GM04503 (cell line): ENCODE measurements at places on chromosomes 1 and 21.
A peak's percentile ranks its signal among the peaks of the same experiment; 100 is the strongest.

GRCh38 chr1:156122519-156123355 is 8.2 kb downstream of the LMNA start:
- no peak for DNase-seq

DNA sequence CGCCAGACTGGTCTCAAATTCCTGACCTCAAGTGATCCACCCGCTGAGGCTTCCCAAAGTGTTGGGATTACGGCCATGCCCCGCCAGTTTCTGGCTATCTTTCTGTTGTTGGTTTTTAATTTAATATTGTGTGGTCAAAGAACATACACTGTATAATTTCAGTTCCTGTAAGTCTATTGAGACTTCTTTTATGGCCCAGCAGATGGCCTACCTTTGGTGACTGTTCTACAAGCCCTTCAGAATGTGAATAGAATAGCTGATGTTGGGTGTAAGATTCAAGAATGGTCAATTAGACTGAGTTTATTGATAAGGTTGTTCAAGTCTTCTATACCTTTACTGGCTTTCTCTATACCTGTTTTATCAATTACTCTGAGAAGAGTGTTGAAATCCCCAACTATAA is 10.7 kb downstream of the HES2 start:
- DNase-seq: no peak

- DNase-seq: no peak
Measured at GRCh38 chr1:231186356-231187115, 24.7 kb downstream of the TRIM67 start.

DNA sequence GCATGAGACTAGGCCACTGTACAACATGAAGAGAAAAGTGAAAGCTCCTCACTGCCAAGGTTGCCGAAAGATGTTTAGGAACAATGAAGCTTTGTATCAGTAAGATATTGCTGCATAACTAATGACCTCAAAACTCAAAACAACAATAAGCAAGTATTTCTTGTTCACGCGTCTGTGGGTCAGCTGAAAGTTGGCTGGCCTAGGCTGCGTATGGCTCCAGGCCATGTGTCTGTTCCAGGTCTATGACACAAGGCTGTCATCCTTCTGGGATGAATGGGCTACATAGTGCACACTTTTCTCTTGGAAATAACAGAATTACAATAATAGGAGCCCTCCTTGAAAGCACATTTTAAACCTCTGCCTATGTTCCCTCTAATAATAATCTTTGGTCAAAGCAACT is 515.9 kb downstream of the PLPP3 start:
- no peak for DNase-seq

DNA sequence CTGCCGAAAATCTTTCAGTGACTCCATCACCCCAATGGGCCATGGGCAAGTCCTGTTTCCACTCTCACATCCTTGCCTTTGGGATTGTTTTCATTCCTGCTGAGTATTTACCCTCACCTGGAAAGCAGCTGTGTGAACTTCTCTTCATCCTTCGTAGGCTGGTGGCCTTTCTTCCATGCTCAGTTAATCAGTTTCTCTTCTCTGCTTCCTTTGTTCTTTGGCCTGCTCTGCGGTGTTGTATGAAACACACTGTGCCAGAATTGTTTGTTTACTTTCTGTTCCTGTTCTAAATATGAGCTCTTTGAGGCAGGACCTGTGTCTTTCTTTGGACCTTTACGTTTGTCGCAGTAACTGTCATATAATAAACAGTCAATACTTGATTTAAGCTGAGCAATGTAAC is 48.6 kb downstream of the ITSN1 start:
- no peak for DNase-seq

GRCh38 chr21:14683063-14683462 is 136.9 kb upstream of the SAMSN1 start:
- no peak for DNase-seq

GRCh38 chr1:171793636-171794035 is 12.2 kb downstream of the METTL13 start:
- no peak for DNase-seq

GRCh38 chr1:27634985-27635367 is at the start of gene FGR:
Gene FGR, minus strand, starts transcription at chr1:27635185. Its CDS starts 11,269 bp downstream, at chr1:27623916.
- DNase-seq: no peak

GRCh38 chr1:26626994-26627393 is 68.8 kb upstream of the ARID1A start:
- DNase-seq: peak; percentile 27

GRCh38 chr1:236854605-236854983 is 59.5 kb downstream of the MTR start:
- DNase-seq: peak; percentile 66

DNA sequence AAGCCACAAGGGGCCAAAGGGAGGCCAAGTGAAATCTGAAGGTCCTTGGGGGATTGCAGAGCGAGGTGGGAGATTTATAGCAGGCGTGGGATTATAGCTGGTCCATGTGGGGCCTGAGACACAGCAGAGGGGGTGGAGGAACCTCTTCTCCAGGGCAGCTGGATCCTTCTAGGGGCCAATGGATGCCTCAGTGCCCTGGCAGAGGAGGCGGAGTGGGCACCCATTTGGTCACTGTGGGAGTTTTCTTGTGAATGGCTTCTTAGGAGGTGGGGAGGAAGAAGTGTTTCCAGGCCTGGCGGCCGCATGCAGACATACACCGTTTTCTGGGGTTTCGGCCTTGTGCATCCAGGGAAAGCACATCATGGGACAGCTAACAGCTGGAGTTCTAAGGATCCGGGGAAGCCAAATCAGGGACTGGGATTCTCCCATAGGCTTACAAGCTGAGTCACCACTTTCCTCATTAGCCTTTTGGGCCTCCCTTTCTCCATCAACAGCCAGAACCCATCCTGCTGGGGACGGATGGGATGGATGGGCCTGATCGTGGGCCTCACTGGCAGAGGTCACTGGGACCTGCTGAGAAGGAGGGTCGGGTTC is 76.5 kb downstream of the RHOU start:
- no peak for DNase-seq

- DNase-seq: no peak
Measured at GRCh38 chr1:173024543-173024942, 26.2 kb downstream of the TNFSF18 start.

DNA sequence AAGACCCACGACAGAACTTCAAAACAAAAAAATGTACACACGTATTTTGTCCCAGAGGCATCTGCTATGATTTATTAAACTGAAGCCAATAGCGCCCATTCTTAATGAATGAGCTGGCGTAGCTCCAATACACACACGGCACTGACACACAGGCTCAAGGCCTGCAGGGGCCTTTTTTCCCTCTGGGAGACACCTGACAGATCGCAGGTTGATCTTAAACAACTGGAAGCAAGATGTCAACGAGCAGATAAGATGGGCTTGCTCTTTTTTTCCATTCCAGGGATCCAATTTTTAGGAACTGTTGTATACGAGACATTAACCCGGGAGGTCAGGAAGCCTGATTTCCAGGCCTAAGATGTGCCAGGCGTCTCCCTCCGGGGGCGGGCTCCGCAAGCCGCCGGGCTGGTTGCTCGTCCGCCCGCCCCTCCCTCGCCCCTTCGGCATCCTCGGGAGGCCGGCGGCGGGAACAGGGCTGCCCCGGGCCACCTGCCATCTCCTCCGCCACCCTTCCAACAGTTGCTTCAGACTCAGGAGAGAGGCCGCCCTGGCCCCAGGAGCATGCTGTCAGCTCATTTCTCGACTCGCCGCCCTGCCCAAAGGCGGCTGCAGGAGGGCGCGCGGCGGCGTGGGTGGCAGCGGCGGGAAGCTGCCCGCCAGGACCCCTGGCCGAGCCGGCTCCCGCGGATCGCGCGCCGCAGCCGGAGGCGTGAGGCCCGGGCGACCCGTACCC is 735 bp downstream of the TTC13 start:
- DNase-seq: no peak

DNA sequence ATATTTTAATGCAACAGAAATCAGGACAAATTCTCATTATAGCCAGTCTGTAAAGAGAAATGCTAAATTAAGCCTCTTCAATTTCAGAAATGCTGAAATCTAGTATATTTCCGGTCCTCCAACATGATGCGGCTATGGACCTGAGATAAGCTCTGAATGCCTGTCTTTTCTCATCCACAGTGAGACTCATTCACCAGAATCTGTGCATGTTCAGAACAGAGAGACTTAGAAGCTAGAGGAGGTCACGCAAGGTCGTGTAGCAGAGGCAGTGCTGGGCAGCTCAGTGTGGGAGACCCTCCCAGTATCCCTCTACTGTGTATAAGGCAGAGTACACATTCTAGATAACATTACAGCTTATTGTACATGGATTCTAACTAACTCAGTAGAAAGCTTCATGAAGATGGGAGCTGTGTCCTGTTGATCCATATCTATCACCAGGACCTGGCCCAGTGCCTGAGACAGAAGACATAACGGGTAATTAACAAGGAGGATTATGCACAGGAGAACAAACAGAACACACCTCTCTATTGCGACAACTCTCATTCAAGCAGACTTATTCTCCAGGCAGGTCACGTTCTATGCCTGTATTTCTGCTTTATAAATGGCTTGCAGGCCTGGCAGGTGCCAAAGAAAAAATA is 97.0 kb upstream of the COA6 start:
- DNase-seq: no peak

DNA sequence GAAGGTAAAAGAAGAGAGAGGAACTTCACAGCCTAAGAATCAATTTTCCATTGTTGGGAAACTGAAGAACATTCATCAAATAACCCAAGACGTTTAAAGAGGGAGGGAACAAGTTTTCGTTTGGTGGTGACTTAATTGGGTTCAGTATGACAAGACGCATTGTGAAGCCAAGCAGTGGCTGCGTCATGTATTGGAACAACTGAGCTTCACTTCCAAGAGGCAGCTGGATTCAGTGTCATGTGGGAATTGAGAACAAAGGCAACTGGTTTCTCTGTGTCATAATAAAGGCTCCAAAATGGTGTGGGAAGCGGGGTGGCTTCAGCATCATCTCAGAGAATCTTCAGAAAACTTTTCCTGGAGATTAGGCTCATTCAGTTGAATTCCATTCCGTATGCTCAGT is 29.8 kb upstream of the RC3H1 start:
- no peak for DNase-seq

GRCh38 chr1:55813618-55814017 is 598.5 kb upstream of the USP24 start:
- peak; percentile 74 for DNase-seq

- DNase-seq: no peak
Measured at GRCh38 chr1:29900712-29901111, 664.4 kb downstream of the PTPRU start.

GRCh38 chr1:220759147-220759546 is 11.0 kb downstream of the MTARC2 start:
- DNase-seq: no peak

- no peak for DNase-seq
Measured at GRCh38 chr21:38506661-38507281, 8.5 kb upstream of the ERG start.

DNA sequence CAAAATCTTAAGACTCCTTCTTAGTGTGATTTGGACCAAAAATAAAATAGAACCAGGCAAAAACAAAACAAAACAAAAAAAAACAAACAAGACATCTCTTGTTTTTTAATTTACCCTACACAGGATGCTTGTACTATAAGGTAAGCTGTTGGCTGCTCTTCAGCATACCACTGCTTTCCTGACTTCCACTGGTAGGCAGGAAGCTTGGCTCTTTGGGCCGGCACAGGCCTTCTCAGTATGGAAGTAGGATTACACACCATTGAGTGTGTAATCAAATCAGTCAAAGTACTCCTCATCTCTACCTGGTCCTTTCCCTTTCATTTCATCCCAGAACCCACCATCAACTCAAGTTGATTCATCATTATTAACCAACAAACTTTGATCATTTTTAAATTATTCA is 61.9 kb upstream of the RGS1 start:
- no peak for DNase-seq

DNA sequence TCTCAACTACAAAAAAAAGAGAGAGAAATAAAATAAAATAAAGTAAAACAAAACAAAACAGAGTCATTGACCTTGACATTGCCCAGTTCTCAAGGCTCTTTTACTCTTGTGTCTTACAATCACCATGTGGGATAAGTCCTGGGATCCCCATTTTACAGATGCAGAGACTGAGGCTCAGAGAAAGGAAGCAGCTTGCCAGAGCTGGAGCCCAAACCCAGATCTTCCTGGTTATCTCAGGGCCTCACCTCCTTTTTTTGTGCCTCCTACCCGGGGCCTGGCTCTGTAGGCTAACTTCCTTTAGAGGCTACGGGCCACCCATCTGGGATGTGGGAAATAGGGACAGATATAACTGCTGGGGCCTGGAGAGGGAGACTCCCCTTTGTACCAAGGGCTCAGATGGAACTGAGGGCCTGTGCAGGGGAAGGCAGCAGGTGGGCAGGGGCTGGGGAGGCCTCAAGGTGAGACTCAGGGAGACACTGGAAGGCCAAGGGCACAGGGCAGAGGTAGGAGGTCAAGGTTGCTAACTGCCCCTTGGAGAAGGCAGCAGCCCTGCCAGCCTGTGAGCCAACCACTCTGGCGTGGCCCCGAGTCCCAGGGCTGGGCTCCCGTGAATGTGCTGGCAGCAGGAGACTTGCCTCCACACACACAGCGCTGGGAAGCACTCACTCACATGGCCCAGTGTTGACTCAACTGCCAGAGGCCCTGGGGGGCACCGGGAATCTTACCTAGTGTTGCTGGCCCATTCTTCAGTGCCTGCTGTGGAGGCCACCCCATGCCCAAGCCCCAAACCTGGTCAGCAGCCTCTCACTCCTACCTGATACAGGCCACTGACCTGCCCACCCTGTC is 6.5 kb upstream of the ECE1 start:
- no peak for DNase-seq

- DNase-seq: no peak
Measured at GRCh38 chr1:166685200-166685599, 154.1 kb upstream of the POGK start.

GRCh38 chr1:169091480-169091941 is 15.0 kb upstream of the ATP1B1 start:
- no peak for DNase-seq

DNA sequence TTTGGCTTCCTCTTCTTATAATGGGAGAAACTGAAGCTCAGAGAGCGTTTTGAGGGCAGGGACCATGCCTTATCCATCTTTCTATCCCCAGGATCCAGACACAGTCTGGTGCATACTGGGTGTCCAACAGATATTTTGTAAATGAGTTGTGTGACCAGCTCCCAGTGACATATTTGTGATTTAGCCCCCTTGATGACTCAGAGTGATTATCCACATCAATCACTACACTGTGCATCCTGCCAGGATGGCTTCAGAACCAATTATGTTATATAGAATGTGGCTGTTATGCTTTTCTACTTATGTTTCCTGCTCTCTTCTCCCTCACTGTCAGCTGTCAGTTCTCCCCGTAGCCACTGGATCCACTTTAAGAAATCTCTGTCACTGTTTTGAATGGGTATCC is 11.3 kb downstream of the OLFML3 start:
- no peak for DNase-seq

- no peak for DNase-seq
Measured at GRCh38 chr1:245859493-245860114, 647.5 kb downstream of the SMYD3 start.

- no peak for DNase-seq
Measured at GRCh38 chr1:214248311-214249085, 32.5 kb upstream of the SMYD2 start.

- DNase-seq: no peak
Measured at GRCh38 chr1:47332779-47333577, 612 bp upstream of the CMPK1 start.

DNA sequence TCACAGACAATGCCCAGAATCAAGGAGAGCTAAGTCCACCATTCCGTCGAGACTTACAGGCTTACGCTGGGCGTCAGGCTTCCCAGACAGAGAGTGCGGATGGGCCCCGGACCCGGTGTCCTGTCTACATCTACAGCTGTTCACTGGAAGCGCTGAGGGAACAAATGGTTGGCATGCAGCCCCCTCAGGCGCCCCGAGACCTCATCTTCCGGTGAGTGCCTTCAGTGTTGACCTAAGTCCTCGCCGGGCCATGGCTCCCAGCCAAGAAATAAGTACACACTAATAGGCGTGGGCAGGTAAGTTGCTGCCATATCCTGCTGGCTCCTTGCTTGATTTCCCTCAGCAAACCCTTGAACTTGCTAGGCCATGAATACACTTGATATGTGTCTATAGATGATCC is 26.2 kb downstream of the HYI start:
- no peak for DNase-seq
